ENCODE measurements at places on chromosomes 12 and 14.

GRCh38 chr14:45698462-45699134 lies 445.6 kb upstream of the MIS18BP1 start:
- no peak for DNase-seq

GRCh38 chr14:61968207-61968606 lies 206.0 kb downstream of the SNAPC1 start:
- no peak for DNase-seq

- no peak for DNase-seq
Measured at GRCh38 chr14:50510157-50510556, 22.2 kb downstream of the MAP4K5 start.

GRCh38 chr14:101623685-101624444 lies 62.6 kb downstream of the DIO3 start:
- DNase-seq, result no peak

- DNase-seq, result no peak
Measured at GRCh38 chr12:110279566-110280375, 1.3 kb upstream of the ATP2A2 start.

DNA sequence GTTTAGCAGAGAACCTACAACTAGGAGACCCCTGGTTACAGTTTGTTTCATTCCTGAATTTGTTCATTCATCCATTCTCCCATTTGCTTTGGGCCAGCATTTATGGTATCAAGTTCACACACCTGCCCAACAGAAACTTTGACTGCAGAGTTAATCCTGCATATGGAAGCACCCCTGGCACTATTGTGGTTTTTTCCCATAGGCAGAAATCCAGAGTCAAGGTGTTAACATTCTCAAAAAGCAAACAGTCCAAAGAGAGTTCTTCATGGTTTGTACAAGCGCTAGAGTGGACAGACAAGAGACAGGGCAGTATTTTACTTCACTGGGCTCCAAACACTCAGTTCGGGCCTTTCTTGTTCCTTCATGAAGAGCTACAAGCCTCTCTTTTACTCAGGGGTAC lies 51.9 kb downstream of the KCNK10 start:
- no peak for DNase-seq

DNA sequence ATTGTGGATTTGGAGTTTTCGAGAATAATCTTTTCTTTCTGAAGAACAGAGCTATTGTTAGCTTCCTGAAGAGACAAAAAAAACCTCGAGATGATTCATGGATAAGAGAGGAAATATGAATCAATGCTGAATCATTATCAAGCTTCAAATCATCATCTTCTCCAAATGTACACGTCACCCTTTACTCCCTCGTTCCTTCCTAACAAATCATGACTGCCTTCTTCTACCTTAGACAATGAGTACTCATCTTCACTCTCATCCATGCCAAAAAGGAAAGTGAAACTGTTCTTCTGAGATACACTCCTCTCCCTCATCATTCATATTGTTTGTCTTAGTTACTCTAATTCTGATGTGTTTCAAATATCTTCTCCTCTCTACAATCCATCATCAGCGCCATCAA lies 1115.8 kb upstream of the ATXN7L3B start:
- no peak for DNase-seq

DNA sequence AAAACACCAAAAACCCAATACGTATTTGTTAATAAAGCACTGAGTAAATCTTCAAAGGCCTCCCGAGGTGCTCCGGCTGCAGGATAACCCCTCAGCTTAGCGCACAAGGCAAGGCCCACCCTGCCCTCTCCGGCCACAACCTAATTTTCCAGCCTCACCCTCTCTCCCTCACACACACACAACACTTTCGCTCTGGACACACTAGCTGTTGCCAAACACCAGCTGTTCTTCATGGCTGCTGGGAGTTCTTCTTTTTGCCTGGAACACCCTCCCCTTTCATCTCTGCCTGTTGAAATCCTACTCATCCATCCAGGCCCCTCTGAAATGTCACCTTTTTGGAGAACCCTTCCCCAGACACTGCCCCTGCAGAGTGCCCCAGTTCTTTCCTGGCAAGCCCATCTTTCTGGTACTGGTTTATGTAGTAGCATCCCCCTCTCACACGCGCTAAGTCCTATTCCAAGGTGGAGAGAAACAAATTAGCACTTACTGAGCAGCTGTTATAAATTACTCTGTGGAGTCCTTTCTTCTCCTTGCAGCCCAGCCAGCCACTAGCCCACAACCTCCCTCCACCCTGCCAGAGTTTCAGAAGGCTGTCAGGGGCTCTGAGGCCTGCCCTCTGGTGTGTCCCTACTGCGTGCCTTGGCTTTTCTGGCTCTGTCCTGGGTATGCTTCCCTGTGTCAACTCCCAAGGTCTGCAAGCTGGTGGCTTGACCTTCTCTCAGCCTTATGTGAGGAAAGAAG lies 805 bp upstream of the CRACR2A start:
- no peak for DNase-seq

All from activated naive CD8-positive, alpha-beta T cell treated with anti-CD3 and anti-CD28 coated beads, Interleukin-2, amount 50 U/mL, for 16 hours (primary cell).